ENCODE measurements at places on chromosomes 4 and X.

DNA sequence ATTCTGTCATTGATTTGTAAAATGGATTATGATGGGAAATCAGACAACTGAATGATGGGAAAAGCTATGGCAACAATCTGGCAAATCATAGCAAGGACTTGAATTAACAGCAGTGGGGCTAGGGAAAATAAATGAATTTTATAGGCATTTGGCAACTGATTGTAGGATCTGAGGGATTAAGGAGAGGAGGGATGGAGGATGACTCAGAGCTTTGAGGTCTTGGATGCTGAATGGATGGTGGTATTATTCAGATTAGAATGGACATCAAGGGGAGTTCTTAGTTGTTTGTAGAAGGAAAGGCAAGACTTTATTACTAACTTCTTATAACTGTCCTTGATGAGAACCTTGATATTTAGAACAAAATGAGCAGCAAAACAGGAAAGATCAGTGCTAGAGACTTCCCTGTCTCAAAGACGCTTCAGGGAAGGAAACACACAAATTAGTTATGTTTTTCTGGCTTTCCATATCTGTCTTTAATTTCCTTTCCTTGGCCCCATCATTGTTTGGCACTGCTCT lies 51.4 kb upstream of the HHIP start:
- no peak for DNase-seq

- DNase-seq, result no peak
Observed at GRCh38 chr4:78459327-78459726, 92.2 kb upstream of the ANXA3 start.

DNA sequence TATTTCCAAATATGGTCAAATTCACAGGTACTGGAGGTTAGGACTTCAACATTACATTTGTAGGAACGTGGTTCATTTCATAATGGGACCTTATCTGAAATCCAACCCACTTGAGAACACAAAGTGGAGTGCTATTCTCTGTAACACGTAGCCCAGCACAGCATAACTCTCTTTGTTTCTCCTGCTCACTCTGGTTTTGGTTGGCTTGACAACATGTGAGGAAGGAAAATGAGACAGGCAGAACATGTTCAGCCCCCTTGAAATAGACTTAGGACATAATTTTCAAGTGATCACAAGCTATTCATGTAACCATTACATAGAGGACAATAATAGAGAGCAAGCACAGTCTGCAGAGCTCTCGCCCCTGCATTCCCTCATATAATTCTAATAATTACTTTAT lies 115.1 kb upstream of the SMIM10 start:
- no peak for DNase-seq

DNA sequence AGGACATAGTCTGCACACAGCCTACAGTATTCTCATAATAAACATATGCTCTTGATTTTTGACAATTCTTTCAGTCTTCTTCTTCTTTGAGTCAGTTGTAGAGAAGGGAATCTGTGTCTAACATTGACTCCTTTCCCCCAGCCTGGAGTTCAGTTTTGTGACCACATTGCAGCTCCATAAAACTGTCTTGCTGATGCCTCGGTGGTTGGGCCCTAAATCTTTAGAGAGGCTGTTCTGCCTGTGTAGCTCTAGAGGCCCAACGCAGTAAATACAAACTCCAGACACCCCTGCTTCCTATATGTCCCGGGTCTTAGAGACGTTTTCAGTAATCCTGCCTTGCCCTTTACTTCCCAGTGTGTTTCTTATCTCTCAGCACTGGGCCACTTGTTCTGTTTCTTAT lies 639.5 kb upstream of the AADAT start:
- no peak for DNase-seq

DNA sequence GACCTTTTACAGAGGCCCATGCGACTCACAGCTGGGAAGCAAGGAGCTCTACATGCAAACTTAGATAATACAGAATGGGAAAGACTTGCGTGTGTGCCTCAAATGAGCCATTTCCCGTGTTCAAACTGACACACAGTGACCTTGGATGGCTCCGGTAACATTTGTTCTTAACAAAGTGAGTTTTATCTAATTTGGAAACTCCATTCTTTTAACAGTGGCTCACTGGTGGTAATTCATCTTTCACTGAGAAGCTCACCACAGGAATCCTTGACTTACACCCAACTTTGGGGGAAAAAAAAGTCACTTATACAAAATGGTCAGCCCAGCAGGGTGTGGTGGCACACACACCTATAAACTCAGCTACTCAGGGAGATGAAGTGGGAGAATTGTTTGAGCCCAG lies 190.6 kb downstream of the LDB2 start:
- no peak for DNase-seq

DNA sequence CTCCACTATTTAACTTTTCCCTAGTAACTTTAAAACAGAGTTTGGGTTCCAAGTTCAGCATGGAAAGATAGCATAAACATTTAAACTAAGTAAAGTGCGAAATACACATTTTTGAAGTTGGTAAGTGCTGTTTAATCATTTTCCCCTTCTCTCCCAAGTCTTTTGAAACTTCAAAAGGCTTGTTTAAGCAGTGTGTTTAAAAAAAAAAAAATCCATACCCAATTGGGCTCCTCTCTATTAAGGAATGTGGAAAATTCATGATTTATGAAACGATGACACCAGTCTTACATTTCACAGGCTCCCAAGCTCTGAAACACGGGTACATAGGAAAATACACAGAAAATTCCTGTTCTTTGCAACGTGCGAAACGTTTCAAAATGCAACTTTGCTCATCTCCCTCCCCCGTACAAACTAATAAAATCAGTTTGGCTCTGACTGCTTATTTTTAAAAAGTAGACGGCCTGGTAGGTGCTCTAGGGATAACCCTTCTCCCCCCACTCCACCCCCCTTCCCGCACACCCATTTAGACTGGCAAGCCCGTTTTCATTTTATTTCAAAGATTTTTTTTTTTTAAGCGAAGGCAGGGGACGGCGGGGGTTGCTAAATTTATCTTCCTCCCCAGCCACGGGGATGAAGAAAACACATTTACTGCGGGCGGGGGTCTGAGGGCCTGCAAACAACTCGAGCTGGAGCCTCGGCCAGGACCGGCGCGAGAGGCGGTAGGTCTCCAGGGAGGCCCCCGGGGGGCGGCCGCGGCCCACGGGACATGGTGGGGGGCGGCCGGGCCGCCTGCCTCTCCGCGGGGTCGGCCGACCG lies 786 bp upstream of the ZFX start:
- no peak for DNase-seq

DNA sequence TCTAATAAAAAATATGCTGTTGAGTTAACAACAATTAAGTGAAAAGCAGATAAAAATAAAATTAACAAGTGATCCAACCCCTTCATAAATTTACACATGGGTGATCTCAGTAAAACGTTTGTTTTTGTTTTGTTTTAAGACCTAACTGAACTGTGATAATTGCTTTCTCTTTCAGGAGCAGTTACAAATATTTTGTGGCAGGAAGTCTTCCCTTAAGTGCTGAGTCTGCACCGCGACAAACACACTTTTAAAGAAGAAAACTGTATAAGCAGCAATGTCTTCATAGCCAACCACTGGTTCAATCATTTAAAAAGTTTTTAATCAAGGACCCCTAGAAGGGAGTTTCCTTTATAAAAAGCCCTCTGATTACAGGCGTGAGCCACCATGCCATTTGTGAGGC lies 53.7 kb upstream of the NFKB1 start:
- no peak for DNase-seq

GRCh38 chrX:46739736-46740135 lies 19.2 kb downstream of the SLC9A7 start:
- no peak for DNase-seq

DNA sequence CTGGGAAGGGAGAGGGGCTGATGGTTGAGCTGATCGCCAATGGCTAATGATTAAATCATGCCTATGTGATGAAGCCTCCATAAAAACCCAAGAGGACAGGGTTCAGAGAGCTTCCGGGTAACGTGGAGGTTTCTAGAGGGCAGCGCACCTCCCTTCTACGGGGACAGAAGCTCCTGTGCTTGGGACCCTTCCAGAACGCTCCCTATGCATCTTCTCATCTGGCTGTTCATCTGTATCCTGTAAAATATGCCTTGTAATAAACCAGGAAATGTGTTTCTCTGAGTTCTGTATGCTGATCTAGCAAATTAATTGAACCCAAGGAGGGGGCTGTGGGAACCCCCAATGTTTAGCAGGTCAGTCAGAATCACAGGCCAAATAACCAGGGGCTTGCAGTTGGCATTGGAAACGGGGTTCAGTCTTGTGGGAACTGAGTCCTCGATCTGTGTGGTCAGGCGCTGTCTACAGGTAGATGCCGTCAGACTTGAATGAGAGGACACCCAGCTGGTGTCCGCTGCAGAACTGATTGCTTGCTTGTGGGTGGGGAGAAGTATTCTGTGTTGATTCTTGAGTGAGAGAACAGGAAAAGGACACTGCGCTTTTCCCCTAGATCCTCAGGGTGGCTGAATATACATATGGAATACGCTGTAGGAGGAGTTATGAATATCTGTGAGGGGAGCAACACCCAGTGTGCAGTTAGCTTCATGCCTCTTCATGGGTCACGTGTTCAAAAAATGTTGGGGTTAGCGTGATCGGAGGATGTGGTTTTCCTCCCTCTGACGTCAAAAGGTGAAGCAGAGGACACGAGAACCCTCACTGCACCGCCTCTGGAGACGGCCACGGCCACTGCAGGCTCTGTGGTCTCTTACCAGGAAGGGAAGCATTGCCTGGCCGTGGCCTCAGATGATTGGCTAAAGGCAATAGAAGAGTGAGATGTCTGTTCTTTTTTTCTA lies 29.2 kb downstream of the HTT-AS start:
- peak; percentile 46 for DNase-seq

DNA sequence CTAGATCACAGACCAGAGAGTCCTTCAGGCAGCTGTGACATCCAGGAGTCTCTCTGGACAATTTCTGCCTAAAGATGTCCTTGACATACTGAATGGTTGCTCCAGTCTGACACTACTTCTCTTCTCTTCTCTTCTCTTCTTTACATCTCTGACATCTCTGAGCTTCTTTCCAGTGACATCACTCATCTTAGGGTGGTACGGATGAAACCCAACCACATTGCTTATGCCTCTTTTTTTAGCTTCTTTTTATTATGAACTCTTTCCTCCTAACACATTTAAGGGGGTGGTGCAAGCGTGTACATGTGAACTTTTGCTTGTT lies 39.4 kb upstream of the IRF2 start:
- DNase-seq, result no peak

GRCh38 chr4:5755161-5755560 lies 44.2 kb downstream of the EVC start:
- no peak for DNase-seq

DNA sequence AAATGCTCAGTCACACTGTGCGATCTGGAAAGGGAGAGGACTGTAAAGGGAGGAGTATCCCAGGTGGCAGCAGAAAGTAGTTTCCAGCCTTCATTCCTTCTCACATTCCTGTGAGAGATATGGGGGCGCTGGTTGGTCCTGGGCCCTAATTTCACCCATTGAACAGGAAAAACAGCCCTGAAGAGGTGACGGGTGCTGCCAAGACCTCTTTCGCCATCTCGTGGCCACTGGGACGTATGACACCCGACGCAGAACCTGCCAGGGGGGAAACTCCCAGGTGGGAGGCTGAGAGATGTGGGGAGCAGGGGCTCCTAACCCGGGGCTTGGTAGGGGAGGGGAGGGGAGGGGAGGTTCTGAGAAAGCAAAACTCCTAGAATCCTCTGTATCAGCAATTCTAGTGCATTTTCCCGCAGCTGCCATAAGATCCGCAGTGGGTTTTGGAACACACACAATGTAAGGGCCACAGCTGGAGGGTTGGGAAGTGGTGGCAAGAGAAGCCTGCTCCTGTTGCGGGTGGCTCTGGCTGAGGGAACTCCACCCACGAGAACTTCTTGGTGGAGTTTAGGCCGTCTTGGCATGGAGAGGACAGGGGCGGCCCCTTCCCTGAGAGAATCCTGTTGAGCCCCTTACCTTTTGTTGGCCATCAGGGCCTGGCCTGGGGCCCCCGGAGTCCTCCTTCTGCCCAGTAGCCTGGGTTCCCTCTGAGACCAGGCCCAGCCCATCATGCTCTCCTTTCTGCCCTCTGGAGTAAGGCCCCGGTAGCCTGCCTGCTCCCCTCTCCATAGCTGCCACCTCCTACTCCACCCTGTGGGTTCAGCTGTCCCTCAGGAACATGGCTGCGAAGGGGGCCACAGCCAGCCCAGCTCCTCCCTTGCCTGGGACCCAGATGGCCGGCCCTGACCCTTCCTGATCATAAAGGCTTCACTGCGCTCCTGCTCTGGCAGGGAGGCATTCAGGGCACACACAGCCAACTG lies 134.1 kb downstream of the OR13H1 start:
- DNase-seq, result no peak

- no peak for DNase-seq
Observed at GRCh38 chr4:15695729-15696128, 7.1 kb upstream of the BST1 start.

DNA sequence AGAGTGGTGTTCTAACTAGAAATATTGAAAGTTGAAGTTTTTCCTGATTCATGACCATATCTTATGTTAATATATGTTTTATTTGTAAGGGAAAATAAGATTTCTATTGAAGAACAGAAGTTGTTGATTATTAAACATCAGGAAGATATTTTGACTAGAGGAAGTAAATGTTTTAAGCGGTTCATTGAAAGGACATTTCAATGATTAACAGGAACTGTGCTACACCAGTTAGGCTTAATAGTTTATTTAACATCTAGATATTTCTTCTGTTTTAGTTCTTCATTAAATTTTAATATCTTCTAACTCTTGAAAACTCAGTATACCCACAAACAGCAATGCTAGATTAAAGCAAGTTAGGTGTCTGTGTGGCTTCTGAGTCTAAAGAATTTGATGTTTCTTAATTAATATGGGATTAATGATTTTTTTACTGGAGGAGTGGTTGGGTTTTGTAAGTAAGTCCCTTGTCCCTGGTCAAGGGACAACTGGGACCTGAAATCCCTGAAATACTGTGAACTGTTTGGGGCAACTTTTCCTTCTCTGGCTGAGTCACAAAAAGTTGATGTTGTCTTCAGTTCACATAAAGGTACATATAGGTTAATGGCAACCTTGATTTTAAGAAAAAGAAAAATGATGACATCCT lies 42.9 kb upstream of the CYP4V2 start:
- no peak for DNase-seq

DNA sequence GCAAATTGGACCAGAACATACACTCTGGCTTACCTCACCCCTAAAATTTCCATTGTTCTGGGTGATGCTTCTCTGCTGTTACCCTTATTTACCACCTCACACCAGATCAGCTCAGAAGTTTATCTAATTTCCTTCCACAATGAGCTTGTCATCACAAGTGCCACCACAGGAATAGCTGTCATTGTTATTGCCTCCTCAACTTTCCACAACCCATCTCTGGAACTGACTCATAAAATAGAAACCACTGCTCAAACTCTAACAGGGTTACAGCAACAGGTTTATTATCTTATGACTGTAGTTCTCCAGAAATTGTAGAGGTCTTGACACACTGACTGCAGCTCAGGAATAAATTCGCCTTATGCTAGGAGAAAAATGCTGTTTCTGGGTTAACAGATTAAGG lies 52.7 kb downstream of the ZNF718 start:
- no peak for DNase-seq

GRCh38 chr4:57378766-57379165 lies 268.6 kb upstream of the IGFBP7 start:
- no peak for DNase-seq

DNA sequence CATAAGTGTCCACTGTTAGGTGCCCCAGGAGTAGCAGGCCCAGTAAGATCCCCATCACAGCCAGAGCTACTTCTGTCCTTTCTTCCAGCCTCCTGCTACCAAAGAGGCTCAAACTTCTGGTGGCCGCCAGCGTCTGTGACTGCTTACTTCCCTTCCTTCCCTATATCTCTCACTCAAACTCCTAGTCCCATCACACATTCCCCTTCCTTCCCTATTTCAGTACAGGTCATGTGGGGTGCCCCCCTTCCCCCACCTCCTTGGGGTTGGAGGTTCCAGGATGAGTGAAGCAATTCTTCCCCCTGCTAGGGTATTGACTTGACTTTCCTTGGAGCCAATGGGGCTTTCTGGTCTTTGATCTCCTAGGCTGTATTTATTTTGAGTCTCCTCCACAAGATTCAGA lies at the start of gene VSIG4:
VSIG4 (minus strand) TSS at position 137 of the 400 bp plus-strand sequence; CDS start at position 55, 82 bp downstream.
- peak; percentile 22 for DNase-seq

Data from left ventricle myocardium inferior (tissue), 1 donor.